ENCODE measurements at places on chromosomes 11 and 22.

- peak; percentile 16 for DNase-seq
These were observed 1.2 kb downstream of the CAPRIN1 start for GRCh38 chr11:34052608-34053160.

GRCh38 chr11:30504468-30504867, 81.7 kb downstream of the MPPED2 start:
- DNase-seq = no peak

GRCh38 chr11:60447846-60448245, 7.8 kb upstream of the MS4A1 start:
- DNase-seq = no peak

- DNase-seq = no peak
These were observed 2.1 kb upstream of the PTPRCAP start for GRCh38 chr11:67439321-67440228.

DNA sequence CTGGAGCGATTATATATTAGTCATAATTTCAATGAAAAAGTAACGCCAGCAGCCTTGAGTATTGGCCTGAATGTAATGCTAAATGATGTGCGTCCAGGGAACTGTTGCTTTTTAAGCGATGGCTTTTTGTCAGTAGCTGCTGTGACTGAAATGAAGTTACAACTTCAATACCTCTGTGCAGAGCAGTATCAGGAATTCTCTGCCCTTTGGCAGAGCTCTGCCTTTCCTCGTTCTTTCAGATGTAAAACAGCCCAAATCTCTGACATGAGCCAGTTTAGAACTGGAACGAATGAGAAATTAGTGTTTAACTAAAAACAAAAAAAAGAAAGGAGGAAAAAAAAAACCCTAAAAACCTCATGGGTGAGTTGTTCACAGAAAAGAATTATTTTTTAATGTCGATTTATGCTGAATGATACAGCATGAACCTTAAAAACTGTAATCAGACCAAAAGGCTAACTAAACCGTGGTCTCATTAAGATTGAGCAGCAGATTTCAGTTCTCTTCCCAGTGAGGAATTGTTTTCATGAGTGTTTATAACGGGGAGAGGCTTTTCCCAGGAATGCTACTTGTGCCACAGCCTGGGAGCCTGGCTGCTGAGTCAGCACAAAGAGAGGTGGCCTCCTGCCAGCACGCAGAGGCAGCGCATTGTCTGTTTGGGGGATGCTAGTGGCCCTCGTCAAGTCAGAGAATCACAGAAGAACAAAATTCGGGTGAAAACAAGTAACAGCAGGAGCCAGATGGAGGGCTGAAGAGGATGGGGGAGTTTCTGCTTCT, 146.2 kb upstream of the RASSF10 start:
- DNase-seq = no peak
